NCI-H446 treated with DMSO at 0.1 percent for 48 hours (cell line): ENCODE measurements at places on chromosomes 1 and 21.

- DNase-seq: peak; percentile 66
Observed at GRCh38 chr1:183023146-183023600, at the start of gene LAMC1. LAMC1 (plus strand) TSS chr1:183023420; CDS start chr1:183023717, 297 bp downstream.

DNA sequence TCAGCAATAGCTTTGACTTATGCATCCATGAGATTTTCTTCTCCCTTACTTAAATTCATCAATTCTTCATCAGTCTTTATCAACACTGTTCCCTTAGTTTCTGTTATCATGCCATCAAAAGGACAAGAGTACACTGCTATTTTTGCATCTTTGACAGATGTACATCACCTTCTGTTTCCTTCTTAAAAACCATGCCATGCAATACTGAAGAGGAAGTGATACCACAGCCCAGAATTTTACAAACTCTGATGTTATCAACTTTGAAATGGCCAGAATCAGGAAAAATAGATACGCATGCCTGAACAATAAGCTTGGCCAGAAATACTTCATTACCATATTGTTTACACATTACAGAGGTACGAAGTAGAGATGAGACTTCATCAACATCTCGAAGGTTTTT lies 21.1 kb downstream of the FMO5 start:
- DNase-seq: no peak

DNA sequence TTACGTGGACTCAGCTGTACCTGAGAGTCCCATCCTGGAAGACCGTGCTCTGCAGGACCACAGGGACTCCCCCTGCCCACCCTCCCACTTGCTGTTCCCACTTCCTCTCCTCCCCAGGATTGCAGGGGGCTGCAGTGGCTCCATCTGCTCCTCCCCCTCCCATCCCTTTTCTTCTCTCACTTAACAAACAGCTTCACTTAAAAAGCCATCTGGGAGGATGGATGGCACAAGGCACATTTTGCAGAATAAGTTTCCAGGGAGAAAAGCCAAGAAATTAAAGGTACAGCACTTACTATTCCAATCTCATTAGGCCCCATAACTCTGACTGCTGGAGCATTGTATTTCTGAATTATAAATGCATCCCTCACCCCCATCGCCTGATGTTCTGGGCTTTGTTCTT lies 458.7 kb downstream of the PTPRU start:
- DNase-seq: no peak

DNA sequence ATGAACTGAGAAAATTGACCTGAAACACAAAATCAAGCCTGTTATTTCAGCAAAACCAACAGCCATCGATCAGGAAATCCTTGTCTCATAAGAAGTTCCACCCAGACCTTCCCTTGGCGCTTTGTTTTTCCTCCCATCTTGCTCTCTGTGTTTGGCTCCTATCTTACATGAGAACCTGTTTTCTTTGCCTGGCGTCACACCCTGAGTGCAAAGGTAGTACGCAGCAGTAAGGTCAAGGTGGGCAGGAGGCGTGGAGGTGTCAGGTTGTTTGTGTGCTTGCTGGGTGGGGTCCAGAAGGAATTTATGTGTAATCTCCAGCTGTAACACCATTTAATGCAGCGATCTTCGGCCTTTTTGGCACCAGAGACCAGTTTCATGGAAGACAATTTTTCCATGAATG lies 50.5 kb downstream of the C1orf21 start:
- no peak for DNase-seq

- no peak for DNase-seq
Observed at GRCh38 chr1:1554926-1555915, 14.8 kb upstream of the TMEM240 start.
